NCI-H460 (cell line): ENCODE measurements at places on chromosomes 11 and 22. TPM values are rescaled to one million over a fixed set of nuclear protein-coding genes. Genes with fewer than 3 reads are reported as not detected.

The OR4A16 gene
- not detected in 2 replicates for total RNA-seq

The ARHGEF17 gene
- 3.7 and 4.0 TPM in 2 replicates for total RNA-seq

The RPS3 gene
- total RNA-seq: 1,462 and 1,966 TPM in 2 replicates

The CSKMT gene
- 8.8 and 11.5 TPM in 2 replicates for total RNA-seq

The RFPL2 gene
- 0.30 and 0.63 TPM in 2 replicates for total RNA-seq
